ENCODE measurements at places on chromosomes 6 and 20. TPM values are rescaled to one million over a fixed set of nuclear protein-coding genes. Genes with fewer than 3 reads are reported as not detected.

Gene DEFB127
- not detected for total RNA-seq

Gene RAB44
- not detected for total RNA-seq

Gene TNF
- total RNA-seq = 233 TPM

Gene XKR7
- under 0.01 TPM for total RNA-seq

Gene MROH8
- 1.9 TPM for total RNA-seq

Gene CEP43
- 19.5 TPM for total RNA-seq

Gene HLA-F
- total RNA-seq = 8.5 TPM

Gene CDYL
- total RNA-seq = 16.4 TPM

Measured in Karpas-422 (cell line).